Ovary (tissue), 10 donors: ENCODE measurements at places on chromosomes 1 and 21.
A peak's percentile ranks its signal among the peaks of the same experiment; 100 is the strongest.

- H3K36me3 ChIP-seq: no peaks in the 10 kb centered on the region
- peak overlapping the region; percentile 91 for H3K4me3 ChIP-seq
- H3K4me1 ChIP-seq: peaks cover 20% of the 10 kb centered on the region
- H3K27me3 ChIP-seq: no peaks in the 10 kb centered on the region
- peak overlapping the region; percentile 94 for H3K27ac ChIP-seq
These were observed 1.1 kb downstream of the TAGLN2 start for GRCh38 chr1:159924025-159924790.

DNA sequence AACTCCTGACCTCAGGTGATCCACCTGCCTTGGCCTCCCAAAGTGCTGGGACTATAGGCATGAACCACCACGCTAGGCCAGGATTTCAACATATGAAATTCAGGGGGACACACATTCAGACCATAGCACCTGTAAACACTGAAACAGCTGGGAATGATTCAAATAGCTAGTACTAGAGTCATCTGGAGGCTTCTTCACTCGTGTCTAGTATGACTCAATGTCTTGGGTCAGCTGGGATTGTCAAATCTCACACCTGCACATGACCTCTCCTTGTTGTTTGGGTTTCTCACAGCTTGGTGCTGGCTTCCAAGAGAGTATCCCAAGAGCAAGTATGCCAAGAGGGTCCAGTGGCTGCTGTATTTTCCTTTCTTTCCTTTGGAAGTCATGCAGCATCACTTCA is 75.1 kb downstream of the PGM1 start:
- DNase-seq: no peak
- H3K36me3 ChIP-seq: no peaks in the 10 kb centered on the region
- no peak overlapping the region for H3K27ac ChIP-seq
- no peak overlapping the region for H3K4me3 ChIP-seq
- no peaks in the 10 kb centered on the region for H3K27me3 ChIP-seq

- H3K4me1 ChIP-seq: no peaks in the 10 kb centered on the region
These were observed 190.4 kb downstream of the ZBTB18 start for GRCh38 chr1:244241438-244241837.

GRCh38 chr1:112761714-112762480 is 46.8 kb upstream of the PPM1J start:
- H3K4me3 ChIP-seq: no peak overlapping the region
- no peaks in the 10 kb centered on the region for H3K36me3 ChIP-seq
- H3K4me1 ChIP-seq: no peaks in the 10 kb centered on the region
- no peak for DNase-seq
- no peaks in the 10 kb centered on the region for H3K27me3 ChIP-seq

GRCh38 chr1:115624859-115625258 is 16.9 kb upstream of the VANGL1 start:
- DNase-seq: no peak
- H3K27ac ChIP-seq: no peak overlapping the region
- no peaks in the 10 kb centered on the region for H3K27me3 ChIP-seq
- H3K36me3 ChIP-seq: no peaks in the 10 kb centered on the region
- no peaks in the 10 kb centered on the region for H3K4me1 ChIP-seq
- no peak overlapping the region for H3K4me3 ChIP-seq

DNA sequence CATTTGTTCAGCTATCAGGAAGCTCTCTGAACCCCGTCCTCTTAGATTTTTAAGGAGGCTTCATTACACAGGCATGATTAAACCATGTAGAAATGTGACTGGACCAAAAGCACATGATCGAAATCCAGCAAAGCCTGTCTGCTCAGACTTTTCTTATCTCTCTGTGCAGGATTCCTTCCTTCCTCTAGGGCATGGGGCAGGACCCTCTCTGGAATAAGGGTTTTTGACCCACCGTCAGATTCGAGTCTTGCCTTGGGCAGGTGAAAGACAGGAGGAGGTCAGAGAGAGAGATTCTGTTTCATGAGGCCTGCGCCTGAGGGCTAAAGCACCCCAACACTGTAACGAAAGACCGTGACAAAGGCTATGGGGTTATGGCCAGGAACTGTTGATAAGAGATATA is 136.8 kb downstream of the RHOU start:
- H3K27ac ChIP-seq: no peak overlapping the region
- no peak for DNase-seq
- H3K4me3 ChIP-seq: no peak overlapping the region
- no peaks in the 10 kb centered on the region for H3K27me3 ChIP-seq

DNA sequence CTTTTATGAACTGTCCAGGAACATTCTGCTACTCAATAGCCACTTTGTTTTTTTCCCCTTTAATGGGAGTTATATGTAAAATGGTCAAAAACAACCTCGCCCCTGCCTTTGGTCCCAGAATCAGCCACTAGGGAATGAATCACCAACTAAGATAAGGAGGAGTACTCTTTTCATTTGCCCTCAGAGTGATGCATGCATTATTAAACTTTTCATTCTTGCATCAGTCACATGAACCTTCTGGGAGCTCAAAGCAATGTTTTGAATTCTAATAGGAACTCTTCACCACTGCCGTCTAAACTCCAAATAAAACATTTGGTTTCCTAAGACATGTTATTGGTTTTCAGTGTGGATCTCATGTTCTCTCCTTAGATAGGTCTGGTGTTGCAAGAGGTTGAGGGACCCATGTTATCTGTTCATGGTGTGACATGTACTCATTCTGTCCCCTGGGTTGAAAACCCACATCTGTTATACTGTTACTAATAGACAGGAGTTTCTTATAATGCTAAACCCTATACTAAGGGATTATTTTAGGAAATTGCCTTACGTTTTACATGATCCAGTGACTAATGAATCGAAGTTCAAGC is 17.8 kb upstream of the HSD17B7 start:
- no peak for DNase-seq
- no peak overlapping the region for H3K4me3 ChIP-seq
- no peaks in the 10 kb centered on the region for H3K4me1 ChIP-seq
- H3K27me3 ChIP-seq: no peaks in the 10 kb centered on the region

DNA sequence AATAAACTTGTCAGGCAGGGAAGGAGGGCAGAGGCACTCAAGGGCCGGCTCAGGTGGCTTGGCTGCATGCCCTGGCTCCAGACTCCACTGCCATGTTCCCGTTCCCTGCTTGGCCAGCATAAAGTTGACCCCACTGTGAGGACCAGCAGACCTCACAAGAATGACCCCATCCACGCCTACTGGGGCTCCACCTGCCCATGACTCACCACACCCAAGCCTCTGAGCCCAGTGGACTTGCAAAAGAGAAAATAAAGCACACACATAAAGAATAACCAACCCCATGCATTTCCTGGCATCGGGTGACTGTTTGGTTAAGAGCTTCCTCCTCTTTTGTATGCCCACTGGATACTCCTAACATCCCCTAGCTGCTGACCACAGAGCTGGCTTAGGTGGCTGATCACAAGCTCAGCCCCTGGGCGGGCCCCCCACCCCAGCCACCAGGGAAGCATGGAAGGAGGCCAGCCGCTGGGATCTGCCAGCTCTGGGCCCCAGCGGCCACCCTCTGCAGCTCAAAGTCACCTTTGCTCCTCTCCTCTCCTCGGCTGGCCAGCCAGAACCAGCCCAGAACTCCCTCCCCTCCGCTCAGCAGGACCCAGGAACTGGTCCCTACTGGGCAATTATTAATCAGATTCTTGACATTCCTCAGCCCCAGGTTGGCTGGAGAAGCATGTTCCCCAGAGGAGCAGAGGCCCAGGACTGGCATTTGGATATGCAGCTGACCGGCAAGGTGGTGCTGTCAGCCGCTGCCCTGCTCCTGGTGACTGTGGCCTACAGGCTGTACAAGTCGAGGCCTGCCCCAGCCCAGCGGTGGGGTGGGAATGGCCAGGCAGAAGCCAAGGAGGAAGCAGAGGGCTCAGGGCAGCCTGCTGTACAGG is at the start of gene KLHDC7A:
TSS of gene KLHDC7A (plus strand) at position 616 of the 875 bp plus-strand sequence. CDS start at position 668, 52 bp downstream.
- no peaks in the 10 kb centered on the region for H3K36me3 ChIP-seq
- H3K4me1 ChIP-seq: no peaks in the 10 kb centered on the region
- H3K4me3 ChIP-seq: no peak within 1 kb of the TSS

GRCh38 chr21:46664316-46664995 is 29.0 kb downstream of the PRMT2 start:
- no peaks in the 10 kb centered on the region for H3K27me3 ChIP-seq
- DNase-seq: no peak
- H3K4me3 ChIP-seq: no peak overlapping the region
- no peaks in the 10 kb centered on the region for H3K36me3 ChIP-seq
- no peak overlapping the region for H3K27ac ChIP-seq

- H3K4me3 ChIP-seq: no peak overlapping the region
- no peaks in the 10 kb centered on the region for H3K27me3 ChIP-seq
- H3K36me3 ChIP-seq: no peaks in the 10 kb centered on the region
- H3K4me1 ChIP-seq: no peaks in the 10 kb centered on the region
- DNase-seq: no peak
These were observed 332.7 kb downstream of the CHRM3 start for GRCh38 chr1:239718997-239719628.

GRCh38 chr1:218850367-218850766 is 323.3 kb upstream of the LYPLAL1 start:
- H3K27me3 ChIP-seq: no peaks in the 10 kb centered on the region
- H3K36me3 ChIP-seq: no peaks in the 10 kb centered on the region
- no peak overlapping the region for H3K4me3 ChIP-seq

DNA sequence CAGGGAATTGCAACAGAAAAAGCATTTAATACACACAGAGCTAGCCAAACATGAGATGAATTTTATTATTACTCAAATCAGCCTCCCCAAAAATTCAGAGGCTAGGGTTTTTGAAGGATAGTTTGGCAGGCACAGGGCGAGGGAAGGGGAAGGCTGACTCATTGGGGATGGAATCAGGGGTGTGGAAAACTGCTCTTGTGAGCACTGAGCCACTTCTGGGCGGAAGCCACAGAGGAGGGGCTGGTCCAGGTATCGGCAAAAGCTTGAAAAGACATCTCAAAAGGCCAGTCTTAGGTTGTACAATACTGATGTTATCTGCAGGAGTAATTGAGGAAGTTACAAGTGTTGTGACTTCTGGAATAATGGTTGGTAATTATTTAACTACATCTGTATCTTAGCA is 109.4 kb downstream of the TLR5 start:
- no peaks in the 10 kb centered on the region for H3K27me3 ChIP-seq
- H3K36me3 ChIP-seq: no peaks in the 10 kb centered on the region
- no peaks in the 10 kb centered on the region for H3K4me1 ChIP-seq
- H3K27ac ChIP-seq: no peak overlapping the region
- DNase-seq: no peak

- H3K27ac ChIP-seq: no peak overlapping the region
- H3K4me1 ChIP-seq: peaks cover 6% of the 10 kb centered on the region
These were observed 1.4 kb upstream of the PAFAH2 start for GRCh38 chr1:25999041-25999800.

GRCh38 chr1:116368241-116368640 is 4.8 kb upstream of the ATP1A1 start:
- no peak overlapping the region for H3K27ac ChIP-seq
- H3K27me3 ChIP-seq: no peaks in the 10 kb centered on the region
- no peaks in the 10 kb centered on the region for H3K36me3 ChIP-seq
- H3K4me1 ChIP-seq: peaks cover 1% of the 10 kb centered on the region

GRCh38 chr1:201678264-201679101 is 139.6 kb downstream of the NAV1 start:
- H3K27ac ChIP-seq: no peak overlapping the region
- peaks cover 4% of the 10 kb centered on the region for H3K4me1 ChIP-seq
- H3K27me3 ChIP-seq: no peaks in the 10 kb centered on the region

DNA sequence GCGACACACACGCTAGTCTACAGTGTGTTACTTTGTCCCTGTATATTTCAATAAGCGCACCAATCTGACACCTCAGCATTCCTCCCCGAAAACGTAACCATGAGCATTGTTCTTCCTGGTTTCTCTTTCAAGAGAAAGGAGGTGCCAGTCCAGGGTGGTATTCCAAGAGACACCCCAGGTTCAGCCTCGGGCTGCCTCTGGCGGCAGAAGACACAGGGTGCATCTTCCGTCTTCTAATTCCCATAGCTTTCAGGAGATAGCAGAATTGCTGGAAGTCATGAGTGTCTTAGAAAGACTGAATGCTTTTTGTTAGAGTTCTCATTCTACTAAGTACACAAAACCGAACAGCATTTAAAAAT is 15.9 kb upstream of the RGS8 start:
- H3K27me3 ChIP-seq: no peaks in the 10 kb centered on the region
- peaks cover 9% of the 10 kb centered on the region for H3K4me1 ChIP-seq
- no peaks in the 10 kb centered on the region for H3K36me3 ChIP-seq
- H3K4me3 ChIP-seq: no peak overlapping the region
- no peak for DNase-seq

DNA sequence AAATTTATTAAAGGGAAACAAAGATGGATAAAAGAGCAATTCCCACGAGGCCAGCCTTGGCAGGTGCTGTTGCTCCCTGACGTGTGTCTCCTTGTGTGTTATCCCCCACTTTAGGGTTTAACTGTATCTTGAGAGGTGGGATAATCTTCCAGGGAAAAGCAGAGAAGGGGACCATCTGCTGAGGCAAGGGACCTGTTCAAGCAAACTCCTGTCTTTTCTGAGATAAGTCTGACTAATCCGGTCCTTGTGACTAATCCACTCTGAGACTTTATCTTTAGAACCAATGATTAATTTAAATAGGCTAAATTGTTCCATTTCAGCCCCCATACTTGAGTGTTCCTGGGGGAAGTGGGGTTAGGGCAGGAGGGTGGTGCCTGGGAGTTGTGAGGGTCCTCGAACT is 163.6 kb downstream of the CAMTA1 start:
- H3K27me3 ChIP-seq: no peaks in the 10 kb centered on the region
- no peaks in the 10 kb centered on the region for H3K4me1 ChIP-seq
- H3K4me3 ChIP-seq: no peak overlapping the region
